GM03348 (cell line): ENCODE measurements at places on chromosomes 1 and 21.

GRCh38 chr1:10380594-10381275, 18.1 kb upstream of the PGD start:
- peak; percentile 77 for DNase-seq

DNA sequence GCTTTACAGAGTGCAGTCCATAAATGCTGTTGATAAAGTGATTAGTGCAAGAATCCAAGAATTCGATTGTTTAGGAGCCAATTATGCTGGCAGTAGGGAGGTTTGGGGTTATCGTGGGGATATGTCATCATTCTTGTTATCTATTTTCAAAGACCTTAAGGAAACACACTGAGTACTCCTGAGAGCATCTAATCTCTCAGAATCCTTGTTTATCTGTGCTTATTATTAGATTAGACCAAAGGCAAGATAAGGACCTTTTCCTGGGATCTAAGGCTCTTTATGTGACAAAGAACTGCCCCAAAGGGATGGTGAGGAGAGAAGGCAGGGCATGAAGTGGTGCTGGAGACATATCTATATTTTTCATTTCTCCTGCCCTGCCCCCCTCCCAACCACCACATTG, 139.1 kb downstream of the TSEN15 start:
- DNase-seq, result no peak

GRCh38 chr1:181440510-181440909, 42.8 kb upstream of the CACNA1E start:
- no peak for DNase-seq

DNA sequence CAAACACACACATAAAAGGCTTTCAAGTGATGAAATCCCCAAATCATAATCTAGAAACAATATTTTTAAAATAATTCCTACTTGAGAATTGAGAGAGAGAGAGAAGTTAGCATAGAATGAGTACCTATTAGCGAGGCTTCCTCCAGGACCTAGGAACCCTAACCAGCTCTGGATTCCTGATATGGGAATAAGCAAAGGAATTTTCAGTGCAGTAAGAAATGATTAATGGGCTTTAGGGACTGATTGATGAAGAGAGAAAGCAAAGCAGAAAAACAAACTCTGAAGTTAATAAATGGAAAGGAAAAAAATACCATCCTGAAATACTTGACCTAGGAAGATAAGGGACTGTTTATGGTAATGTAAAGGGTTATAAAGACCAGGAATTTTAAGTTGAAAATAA, 60.6 kb downstream of the WARS2 start:
- no peak for DNase-seq

- DNase-seq, result peak; percentile 65
Observed at GRCh38 chr1:32984455-32985171, 20.0 kb upstream of the RNF19B start.

DNA sequence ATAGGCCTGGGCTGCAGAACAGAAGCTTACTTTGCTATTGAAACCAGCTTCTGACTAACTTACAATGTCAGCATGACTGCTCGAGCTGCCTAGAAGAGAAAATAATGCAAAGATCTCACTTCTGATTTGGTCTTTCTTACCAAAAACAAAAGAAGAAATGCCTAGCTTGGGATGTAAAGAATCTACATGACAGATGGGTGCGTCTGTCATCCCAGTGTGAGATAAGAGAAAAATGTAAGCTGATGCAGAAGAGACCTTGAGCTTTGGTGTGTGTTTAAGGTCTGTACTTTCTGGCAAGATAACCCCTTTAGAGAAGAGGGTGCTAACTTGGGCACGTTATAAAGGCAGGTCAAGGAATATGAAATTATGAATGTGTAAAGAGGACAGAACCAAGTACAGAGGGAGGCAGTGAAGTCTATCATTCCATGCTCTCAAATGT, 3.6 kb downstream of the FAM20B start:
- no peak for DNase-seq

GRCh38 chr1:2210084-2210653, 15.6 kb upstream of the FAAP20 start:
- no peak for DNase-seq

GRCh38 chr1:30519201-30519763, 204.1 kb downstream of the MATN1 start:
- DNase-seq, result no peak

DNA sequence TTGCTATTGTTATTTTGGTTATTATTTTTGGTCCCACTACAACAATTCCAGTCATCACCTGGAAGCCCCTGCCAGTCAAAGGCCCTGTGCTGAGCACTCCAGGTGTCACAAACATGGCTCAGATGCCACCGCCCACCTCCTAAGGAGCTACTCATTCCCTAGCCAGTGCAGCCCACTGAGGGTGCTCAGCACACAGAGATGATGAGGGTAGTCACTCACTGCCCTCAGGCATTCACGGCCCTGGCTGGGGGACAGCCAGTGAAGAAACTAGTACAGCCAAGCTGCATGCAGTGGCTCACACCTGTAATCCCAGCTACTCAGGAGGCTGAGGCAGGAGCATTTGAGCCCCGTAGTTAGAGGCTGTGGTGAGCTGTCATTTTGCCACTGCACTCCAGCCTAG, 42.3 kb downstream of the NIPAL3 start:
- DNase-seq, result no peak

- DNase-seq, result peak; percentile 79
Observed at GRCh38 chr1:147084273-147085096, 87.8 kb downstream of the PRKAB2 start.

- DNase-seq, result no peak
Observed at GRCh38 chr1:109771712-109772657, 8.3 kb upstream of the EPS8L3 start.

DNA sequence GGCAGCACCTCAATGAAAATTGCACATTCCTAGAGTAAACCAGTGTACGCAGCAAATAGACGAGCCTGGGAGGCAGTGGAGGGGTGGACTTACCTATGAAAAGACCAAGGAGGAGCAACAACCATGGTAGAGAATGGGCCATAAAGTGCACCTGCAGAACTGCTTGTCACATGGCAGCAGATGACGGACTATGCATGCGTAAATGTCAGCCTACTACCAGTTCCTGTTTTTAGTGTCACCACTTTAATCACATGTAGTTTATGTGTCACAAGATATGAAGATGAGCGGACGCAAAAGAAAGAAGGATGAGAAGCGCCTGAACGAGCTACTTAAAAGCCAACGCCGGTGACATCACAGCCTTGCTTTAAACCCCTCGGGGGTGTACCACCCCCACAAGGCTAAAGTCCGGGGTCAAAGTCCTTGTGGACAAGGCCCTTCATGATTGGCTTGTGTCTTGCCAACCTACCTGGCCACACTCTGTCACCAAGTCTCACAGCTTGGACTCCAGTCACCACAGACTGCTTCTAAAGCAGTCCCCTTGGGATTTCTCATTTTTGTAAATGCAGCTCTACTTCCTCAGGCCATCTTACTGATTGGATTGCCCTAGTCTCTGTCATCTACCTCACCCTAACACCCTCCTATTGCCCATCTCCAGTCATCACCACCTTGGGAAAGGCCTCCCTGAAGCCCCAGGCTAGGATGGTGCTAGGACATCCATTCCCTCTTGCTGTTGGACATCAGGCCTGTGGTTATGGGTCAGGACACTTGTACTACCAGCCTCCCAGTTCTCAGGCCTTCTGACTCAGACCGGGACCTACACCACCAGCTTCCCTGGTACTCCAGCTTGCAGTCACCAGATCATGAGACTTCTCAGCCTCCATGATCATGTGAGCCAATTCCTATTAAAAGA, 6.0 kb upstream of the LY9 start:
- no peak for DNase-seq

DNA sequence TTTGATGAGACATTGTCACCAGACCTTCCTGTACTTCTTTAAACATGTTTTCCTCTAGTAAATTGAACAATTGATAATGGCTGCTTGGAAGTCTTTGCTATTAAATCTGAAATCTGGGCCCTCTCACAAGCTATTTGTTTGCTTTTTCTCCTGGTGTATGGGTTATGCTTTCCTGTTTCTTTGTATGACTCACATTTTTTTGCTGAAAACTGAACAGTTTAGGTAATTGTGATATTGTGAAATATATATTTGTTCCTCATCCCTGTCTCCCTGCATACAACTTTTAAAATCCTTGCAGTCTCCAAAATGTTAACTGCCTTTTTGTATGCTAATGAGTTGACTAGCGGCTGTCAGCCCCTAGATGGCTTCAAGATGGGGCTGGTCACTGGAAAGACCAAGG, 61.6 kb downstream of the MAP3K21 start:
- no peak for DNase-seq

- DNase-seq, result no peak
Observed at GRCh38 chr1:39762550-39763540, 8.3 kb downstream of the OXCT2 start.

GRCh38 chr1:41323243-41323642, 38.0 kb upstream of the FOXO6 start:
- DNase-seq, result no peak

- no peak for DNase-seq
Observed at GRCh38 chr1:206032380-206033140, 8.9 kb upstream of the CTSE start.

DNA sequence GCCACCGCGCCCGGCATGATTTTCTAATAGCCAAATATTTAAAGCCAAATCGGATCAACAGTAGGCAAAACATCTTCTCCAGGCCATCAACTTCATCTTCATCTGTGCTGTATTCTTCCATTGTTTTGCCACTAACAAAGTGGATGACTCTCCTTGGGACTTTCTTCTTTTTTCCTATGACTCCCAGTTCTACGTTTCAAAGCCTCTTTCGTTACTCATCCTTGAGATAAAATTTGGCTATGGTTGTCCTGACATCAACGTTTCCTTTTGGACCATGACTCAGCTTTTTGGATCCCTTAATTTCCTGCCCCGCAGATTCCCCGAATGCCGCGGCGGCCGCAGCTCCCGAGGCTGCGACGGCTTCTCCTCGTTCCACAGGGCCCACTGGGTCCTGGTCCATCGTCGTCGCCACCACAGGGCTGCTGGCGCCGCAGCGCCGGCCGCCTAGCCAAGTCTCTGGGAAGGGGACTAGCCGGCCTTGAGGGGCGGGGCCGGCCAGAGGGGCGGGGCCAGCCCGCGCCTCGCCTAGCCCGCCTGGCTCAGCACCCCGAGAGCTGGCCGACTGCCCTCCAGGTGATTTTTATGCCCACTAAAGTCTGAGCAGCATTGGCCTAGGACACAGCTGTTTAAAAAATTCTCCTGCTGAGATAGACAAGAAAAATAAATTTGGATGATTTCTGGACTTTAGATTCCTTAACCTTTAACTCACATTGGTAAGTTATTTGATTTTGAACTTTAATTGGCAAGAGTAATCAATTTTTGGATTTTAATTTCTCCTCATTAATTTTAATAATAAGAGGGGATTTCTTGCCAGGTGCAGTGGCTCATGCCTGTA, 93.9 kb downstream of the ADCY10 start:
- peak; percentile 95 for DNase-seq

- no peak for DNase-seq
Observed at GRCh38 chr1:117817629-117818028, 111.8 kb downstream of the GDAP2 start.

GRCh38 chr1:162541619-162542141, 19.8 kb upstream of the UAP1 start:
- peak; percentile 82 for DNase-seq
